ENCODE measurements at places on chromosomes 6 and 20.

- DNase-seq: no peak
Measured at GRCh38 chr6:41718828-41719227, 16.6 kb downstream of the TFEB start.

GRCh38 chr6:67898875-67899274 lies 736.2 kb upstream of the ADGRB3 start:
- no peak for DNase-seq

GRCh38 chr6:56933650-56934049 lies 21.3 kb upstream of the BEND6 start:
- no peak for DNase-seq

- DNase-seq: no peak
Measured at GRCh38 chr20:41052742-41053419, 24.3 kb downstream of the TOP1 start.

- peak; percentile 40 for DNase-seq
Measured at GRCh38 chr6:160534050-160534696, 129.9 kb downstream of the LPA start.

DNA sequence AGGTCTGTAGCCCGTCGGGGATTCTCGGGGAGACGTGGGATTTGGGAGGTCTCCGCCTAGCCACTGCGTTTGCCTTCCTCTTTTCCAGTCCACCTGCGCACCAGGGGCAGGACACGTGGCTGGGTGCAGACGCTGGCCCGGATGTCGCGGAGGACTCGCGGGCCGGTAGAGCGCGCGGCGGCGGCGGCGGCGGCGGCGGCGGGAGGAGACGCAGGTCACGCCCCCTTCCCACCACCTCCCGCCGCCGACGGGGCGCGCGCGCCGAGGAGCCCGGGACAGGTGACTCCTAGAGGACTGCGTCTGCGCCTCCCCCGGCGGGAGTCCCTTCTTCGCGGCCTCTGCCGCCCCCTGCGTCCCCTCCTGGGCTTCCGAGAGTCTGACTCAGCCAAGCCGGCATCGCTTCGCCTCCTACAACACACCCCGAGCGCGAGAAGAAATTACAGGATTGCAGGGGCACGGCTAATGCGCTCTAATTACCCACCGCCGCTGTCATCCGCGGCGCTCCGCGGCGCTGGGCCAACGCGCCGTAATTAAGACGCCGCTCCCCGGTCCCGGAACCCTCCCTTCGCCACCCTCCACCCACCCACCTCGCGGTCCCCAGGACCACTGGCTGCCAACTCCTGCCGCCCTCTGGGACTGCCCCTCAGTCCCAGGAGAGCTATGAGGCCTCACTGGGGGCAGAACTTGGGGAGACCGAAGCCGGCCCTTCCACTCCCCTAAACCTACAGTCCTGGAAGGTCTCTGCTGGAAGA lies 124.5 kb downstream of the MRPL14 start:
- peak; percentile 35 for DNase-seq

DNA sequence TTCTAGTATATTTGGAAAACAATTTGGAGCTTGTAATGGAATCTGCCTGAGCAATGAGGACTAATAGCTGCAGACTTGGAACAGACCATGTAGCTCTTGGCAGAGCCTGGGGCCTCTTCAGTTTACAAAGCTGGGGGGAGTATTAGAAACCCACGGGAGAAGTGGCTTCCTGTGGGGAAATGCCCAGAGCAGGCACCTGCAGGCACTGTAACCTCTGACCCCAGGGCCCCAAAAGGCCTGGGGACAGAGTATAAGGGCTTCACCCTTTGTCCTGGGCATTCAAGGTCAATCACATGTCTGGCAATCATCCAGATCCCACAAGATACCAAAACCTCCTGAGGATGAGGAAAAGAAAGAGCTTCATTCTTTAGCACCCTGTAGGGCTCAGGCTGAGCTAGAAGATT lies 19.4 kb downstream of the PKIG start:
- no peak for DNase-seq

- no peak for DNase-seq
Measured at GRCh38 chr20:8790442-8791074, 278.3 kb upstream of the PLCB4 start.

- no peak for DNase-seq
Measured at GRCh38 chr6:119312875-119313338, 36.7 kb downstream of the MAN1A1 start.

GRCh38 chr6:16396497-16397319 lies 158.3 kb downstream of the GMPR start:
- no peak for DNase-seq

DNA sequence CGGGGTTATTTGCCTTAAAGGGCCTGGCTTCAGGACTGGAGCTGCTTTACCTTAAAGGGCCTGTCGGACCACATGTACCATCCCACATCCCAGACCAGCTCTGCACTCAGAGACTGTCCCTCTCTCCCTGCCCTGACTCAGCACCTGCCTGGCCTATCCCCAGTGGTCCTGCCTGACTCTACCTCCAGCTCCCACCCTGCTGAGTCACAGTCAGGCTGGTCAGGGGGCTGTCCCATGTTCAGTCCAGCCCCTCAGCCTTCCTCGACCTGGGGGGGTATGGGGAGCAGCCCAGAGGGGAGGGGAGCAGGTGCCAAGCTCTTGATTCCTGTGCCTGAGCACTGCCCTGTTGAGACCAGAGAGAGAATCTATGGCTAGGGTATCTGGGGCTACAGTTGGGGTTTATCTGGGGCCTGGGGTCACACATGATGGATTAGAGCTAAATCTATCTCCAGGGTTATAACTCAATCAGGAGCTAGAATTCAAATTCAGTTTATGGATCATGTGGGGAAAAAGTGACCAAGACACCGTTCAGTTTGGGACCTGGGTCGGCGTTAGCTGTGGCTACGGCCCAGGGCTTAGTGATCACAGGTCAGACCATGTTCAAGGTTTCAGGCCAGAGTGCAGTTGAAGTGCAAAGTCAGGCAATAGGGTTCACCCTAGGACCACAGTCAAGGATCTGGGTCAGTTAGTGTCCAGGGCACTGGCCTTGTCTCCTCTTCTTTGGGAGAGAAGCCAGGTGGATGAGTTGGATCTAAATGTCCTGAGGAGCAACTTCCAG lies 9.4 kb upstream of the TRIB3 start:
- DNase-seq: no peak

- DNase-seq: no peak
Measured at GRCh38 chr6:157070403-157071107, 252.8 kb downstream of the TMEM242 start.

DNA sequence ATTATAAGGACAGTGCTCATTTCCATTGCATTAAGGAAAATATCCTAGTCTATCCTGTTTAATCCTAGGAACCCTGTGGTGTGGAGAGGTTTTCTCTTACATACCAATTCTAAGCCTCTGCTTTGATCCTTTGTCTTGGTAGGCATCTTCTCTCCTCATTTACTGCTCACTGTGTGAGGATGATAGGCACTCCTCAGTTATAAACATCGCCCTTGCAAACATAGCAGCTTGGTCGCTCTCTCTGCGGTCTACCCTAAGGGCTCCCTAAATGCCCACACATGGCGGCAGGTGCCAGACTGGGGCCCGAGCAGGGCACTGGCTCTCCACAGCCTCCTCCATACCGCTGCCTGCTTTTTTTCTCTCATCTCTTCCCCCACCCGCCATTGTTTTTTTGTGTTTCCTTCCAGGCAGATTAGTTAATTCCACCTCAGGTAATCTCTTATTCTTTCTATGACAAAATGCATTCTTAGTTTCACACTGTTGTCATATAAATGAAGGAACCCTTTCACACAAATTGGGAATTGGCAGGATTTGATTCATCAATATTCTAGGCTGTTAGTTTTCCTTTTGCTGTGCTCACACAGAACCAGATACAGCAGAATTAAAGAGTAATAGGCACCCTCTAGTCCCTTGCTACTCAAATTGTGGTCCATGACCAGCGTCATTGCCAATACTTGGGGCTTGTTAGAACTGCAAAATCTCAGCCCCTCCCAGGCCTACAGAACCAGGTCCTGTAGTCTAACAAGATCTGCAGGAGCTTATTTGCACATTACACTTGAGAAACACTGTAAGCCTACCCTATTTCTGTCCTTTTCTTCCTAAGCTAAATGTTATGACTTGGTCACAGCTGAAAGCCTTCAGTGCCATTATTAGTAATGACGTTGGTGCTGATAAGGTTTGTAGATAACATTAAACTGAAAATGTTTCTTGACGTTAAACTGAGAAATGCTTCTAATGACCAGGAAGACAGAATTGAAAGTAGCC lies 36.3 kb downstream of the CARMIL1 start:
- no peak for DNase-seq

- DNase-seq: no peak
Measured at GRCh38 chr6:33877982-33878535, 74.3 kb upstream of the MLN start.

- DNase-seq: no peak
Measured at GRCh38 chr6:45712786-45713185, 302.9 kb downstream of the CLIC5 start.

DNA sequence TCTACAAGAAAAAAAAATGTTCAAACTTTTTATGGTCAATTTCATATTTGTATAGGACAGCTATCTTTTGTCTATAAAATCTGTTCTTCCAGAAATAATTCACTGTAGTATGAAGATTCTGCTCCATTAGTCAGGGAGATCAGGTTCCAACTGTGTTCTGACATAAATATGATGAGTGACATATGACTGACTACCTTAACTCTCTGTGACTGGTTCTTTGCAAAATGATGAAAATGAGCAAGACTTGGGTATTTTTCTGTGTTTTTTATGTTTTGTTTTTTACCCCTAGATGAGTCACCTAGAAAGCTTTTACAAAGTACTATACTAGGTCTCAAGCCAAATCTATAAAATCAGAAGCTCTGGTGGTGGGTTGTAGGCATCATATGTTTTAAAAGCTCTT lies 229.6 kb downstream of the MMUT start:
- DNase-seq: no peak

- no peak for DNase-seq
Measured at GRCh38 chr6:6494677-6495076, 93.8 kb upstream of the LY86 start.

- no peak for DNase-seq
Measured at GRCh38 chr6:152368751-152369624, 268.2 kb downstream of the SYNE1 start.

GRCh38 chr6:89270951-89271721 lies 44.0 kb downstream of the GABRR2 start:
- no peak for DNase-seq

DNA sequence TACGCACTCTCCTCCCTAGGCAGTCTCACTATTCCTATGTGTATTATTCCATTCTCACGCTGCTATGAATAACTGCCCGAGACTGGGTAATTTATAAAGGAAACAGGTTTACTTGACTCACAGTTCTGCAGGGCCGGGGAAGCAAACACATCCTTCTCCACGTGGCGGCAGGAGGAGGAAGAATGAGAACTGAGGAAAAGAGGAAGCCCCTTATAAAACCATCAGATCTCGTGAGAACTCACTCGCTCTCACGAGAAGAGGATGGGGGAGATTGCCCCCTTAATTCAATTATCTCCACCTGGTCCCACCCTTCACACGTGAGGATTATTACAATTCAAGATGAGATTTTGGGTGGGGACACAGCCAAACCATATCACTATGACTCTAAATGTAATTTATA lies 61.9 kb downstream of the ECT2L start:
- DNase-seq: no peak

- DNase-seq: no peak
Measured at GRCh38 chr6:76776876-76777275, 686.4 kb downstream of the HTR1B start.

DNA sequence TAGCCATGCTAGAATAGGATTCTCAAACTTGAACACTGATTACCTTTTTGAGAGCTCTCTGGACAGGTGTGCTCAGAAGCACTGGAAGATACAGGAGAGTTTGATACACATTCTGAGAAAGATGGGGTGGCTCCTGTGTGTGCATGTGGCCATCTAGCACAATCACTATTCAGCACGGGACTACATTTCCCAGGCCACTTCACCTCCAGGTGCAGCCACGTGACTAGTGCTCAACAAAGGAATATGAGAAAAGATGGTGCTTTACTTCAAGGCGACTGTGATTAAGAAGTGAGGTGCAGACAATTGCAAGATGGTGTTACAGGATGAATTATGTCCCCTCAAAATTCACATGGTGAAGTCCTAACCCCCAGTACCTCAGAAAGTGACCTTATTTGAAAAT lies 103.8 kb downstream of the BACH2 start:
- no peak for DNase-seq

GRCh38 chr6:112594886-112595594 lies 247.9 kb downstream of the RFPL4B start:
- DNase-seq: no peak

DNA sequence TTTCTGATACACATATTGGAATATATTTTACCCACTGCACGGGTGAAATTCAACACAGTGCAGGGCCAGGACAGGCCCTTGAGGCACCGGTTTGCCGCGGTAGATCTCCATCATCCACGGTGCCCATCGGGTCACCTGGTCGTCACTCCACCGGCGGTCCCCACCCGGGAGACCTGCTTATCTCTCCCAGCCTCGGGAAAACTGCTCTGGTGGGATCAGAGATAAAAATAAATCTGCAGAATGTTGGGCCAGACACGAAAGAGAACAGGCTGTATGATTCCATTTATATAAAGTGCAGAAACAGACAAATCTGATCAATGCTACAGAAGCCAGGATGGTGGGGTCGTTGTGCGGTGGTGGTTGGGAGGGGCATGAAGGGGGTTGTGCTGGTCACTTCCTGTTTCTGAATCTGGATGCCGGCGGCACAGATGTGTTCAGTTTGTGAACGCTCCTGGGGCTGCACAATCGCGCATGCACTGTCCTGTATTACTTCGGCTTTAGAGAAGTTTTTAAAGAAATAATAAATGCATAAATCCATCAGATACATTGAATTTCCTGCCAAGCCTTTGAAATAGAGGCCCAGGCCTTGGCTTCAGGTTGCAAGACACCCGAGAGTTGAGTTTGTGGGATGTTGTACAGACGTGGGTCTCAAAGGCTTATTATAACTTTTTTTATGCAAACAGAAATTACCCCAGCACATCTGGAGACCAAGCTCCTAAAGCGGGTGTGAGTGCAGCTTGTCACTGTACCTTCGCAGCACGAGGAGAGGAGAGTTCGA lies 54.3 kb downstream of the ANKRD60 start:
- no peak for DNase-seq

DNA sequence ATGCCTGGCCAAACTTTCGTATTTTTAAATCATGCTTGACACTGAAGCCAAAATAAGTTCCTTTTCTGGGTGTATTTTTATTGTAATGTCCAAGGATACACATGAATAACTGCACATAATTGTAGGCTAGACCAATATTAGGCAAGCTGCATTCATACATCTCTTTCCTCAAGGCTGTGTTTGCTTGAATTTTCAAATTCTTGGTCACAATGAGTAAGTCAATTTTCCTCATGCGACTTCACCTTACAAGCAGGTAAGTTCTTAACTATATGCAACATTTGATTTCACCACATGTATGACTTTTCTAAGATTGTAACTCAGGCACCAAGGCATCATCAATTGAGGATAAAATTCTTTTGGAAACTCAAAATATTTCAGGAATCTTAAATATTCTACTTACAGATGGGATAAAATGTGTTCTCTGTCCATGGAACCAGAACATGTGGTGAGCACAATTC lies 112.4 kb upstream of the ZNF217 start:
- no peak for DNase-seq

Data from activated T-helper 1 cell treated with Interleukin-2 at 50 U/mL for 16 hours (primary cell).